Stimulated activated CD4-positive, alpha-beta T cell treated with anti-CD3 and anti-CD28 coated beads, Interleukin-4, amount 100 ng/mL, for 48 hours (primary cell): ENCODE measurements at places on chromosomes 3 and 15.

GRCh38 chr3:42710323-42711021 is 7.9 kb upstream of the HHATL start:
- no peak for DNase-seq

- no peak for DNase-seq
These were observed 273.5 kb downstream of the NEK10 start for GRCh38 chr3:27095553-27096222.

DNA sequence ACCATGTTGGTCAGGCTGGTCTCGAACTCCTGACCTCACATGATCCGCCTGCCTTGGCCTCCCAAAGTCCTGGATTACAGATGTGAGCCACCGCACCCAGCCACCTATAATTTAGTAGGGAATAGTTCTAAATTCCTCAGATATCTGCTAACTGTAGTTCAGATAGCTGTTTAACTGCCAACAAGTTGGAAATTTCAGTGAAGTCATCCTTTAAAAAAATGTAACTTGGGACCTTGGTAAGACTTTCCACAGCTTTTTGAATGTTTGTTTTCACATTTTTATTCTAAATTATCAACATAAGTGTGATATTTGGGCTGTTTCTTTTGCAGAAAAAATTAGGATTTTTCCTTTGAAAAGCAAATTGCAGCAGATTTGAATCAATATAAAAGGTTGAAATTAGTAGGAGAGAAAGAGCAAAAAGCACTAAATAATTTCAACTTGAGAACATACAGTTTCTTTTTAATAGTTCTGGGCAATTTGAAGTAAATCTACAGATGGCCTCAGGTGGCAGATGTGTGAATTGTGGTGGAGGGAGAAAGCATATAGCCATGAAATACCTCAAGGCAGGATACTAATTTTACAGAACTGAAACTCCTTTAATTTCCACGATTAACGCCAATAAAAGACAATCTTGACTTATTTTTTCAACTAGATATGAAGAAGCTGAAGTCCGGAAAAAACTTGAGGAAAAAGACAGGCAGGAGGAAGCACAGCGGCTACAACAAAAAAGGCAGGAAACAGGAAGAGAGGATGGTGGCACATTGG is 34.3 kb downstream of the USP8 start:
- DNase-seq = no peak

DNA sequence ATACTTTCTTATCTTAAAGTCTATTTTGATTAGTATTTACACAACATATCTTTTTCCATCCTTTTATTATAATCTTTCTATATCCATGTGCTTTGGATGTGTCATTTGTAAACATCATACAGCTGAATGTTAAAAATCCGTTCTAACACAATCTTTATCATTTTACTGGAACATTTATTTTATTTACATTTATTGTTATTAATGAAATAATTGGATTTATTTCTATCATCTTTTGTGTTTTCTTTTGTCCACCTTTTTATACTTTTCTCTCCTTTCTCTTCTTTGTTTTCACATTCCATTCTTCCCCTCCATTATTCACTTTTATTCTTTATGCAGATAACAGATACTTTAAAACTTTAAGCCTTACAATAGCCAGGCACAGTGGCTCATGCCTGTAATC is 34.7 kb upstream of the CTDSPL start:
- no peak for DNase-seq

DNA sequence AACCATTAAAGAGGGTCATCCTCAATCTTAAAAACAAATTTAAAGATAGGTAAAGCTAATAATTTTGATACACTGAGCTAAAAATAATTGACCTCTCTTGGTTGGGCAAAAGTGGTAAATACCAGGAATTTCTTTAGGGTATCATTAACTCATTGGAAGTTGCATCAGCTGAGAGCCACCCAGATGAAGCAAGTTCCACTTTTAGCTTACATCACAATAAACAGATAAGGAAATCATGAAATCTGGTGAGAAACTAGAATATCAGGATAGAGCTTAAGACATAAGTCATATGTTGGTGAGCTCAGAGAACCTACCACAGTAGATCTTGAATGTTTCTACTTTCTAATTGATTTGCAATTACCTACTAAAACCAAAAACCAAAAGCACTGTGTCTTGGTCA is 97.4 kb upstream of the SLC2A2 start:
- DNase-seq = no peak

DNA sequence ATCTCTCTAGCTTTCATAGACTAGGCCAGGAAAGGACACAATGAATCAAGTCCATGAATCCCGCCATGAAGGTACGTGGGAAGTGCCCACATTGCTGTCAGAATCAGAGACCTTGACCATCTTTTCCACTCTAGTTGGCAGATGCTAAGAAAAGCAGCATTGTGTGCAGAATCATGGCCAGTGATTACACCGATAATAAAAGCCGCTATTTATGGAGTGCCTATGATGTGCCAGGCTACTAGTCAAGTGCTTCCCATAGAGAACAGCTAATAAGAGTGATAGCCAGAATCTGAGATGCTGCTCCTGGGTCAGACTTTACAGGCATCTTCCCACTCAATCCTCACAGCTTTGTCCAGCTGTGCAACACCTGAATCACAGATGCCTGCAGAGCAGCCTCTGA is 13.2 kb upstream of the RPL32 start:
- DNase-seq = no peak

GRCh38 chr3:120506828-120507774 is 56.3 kb upstream of the FSTL1 start:
- DNase-seq = no peak

- no peak for DNase-seq
These were observed 12.8 kb upstream of the SH3BP5 start for GRCh38 chr3:15345066-15345607.

GRCh38 chr15:89837134-89837829 is 22.6 kb upstream of the ANPEP start:
- DNase-seq = no peak
